Brain (organoid and tissue), 16 donors: ENCODE measurements at places on chromosomes 12 and 14.

- DNase-seq = no peak
Measured at GRCh38 chr14:99382781-99383471, 97.7 kb downstream of the SETD3 start.

DNA sequence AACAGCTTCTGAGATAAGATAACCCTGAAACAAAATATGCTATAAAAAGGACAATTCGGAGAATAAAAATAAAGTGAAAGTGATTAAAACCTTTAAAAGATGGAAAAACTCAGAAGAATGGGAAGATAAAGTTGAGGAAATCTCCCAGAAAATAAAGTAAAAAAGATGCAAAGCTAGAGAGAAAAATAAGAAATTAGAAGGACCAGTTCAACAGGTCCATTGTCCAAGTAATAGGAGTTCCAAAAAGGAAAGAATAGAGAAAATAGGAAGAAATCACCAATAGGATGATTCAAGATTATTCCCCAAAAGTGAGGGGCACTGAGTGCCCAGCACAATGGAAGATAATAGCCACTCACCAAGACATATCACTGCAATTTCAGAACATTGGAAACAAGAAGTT is 4.8 kb upstream of the PRPF40B start:
- DNase-seq = no peak

GRCh38 chr14:63966407-63966806 is 113.6 kb downstream of the SYNE2 start:
- no peak for DNase-seq

- no peak for DNase-seq
Measured at GRCh38 chr12:48716168-48716492, 377 bp downstream of the CCNT1 start.

- DNase-seq = no peak
Measured at GRCh38 chr12:117118838-117119591, 19.8 kb upstream of the TESC start.

- no peak for DNase-seq
Measured at GRCh38 chr12:122382919-122383350, 39.5 kb downstream of the CLIP1 start.
